ENCODE measurements at places on chromosomes 11 and 22. TPM values are rescaled to one million over a fixed set of nuclear protein-coding genes. Genes with fewer than 3 reads are reported as not detected.
A peak's percentile ranks its signal among the peaks of the same experiment; 100 is the strongest.

Gene IL10RA
- polyA plus RNA-seq: 27.1 TPM

DNA sequence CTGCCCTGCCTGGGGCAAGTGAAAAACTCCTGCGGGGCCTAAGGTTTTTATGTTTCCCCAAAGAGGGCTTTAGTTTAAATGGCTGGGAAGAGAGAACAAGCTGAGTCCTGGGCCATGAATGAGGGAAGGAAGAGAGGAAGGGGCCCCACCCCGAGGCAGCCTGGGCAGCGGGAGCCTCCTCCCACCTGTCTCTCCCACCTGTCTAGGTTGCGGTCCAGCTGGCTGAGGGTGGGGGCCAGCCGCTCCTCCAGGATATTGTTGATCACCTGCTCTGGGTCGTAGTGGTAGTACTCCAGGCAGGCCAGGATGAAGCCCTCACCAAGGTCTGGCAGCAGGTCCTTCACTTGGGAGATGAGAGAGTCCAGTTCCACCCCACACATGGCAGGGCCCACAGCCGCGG, 34.6 kb downstream of the UQCR10 start:
- DNase-seq: no peak

DNA sequence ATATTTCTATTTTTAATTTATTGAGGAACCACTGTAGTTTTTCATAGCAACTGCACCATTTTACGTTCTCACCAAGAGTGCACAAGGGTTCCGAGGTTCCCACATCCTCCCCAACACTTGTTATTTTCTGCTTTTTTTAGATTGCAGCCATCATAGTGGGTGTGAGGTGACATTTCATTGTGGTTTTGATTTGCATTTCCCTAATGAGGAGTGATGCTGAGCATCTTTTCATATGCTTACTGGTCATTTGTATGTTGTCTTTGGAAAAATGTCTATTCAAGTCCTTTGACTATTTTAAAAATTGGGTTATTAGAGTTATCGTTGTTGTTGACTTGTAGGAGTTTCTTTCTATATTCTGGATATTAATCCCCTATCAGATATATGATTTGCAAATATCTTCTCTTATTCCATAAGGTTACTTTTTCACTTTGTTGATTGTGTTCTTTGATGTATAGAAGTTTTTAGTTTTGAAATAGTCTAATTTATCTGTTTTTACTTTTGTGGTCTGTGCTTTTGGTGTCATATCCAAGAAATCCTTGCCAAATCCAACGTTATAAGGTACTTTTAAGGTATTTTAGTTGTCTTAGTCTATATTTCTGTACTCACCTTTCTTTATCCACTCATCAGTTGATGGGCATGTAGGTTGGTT, 9.0 kb downstream of the NEAT1 start:
- DNase-seq: no peak

GRCh38 chr22:44276041-44276440, 36.7 kb downstream of the SHISAL1 start:
- DNase-seq: no peak

Gene NAT10
- polyA plus RNA-seq: 7.2 TPM

GRCh38 chr11:66641834-66642233, 3.3 kb downstream of the RBM4 start:
- no peak for DNase-seq

GRCh38 chr11:45042560-45042959, 91.9 kb upstream of the TP53I11 start:
- DNase-seq: no peak

DNA sequence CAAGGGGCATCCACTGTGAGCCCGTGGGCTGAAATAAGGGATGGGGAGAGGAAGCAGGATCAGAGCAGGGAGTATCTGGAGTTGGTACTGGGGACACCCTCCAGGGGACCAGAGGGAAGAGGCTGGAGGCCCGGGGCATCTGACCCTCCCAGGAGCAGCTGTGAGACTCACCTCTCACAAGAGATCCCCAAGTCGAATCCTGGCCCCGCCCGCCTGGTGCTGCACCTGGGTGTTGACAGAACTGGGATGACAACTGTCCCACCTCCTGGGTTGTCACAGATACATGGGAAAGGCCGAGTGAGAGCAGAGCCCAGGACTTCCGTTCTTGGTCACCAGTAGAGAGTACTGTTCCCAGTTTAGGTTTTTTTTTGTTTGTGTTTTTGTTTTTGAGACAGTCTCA, 78.9 kb downstream of the CELSR1 start:
- DNase-seq: no peak

Gene RRP8
- 12.3 TPM for polyA plus RNA-seq

- peak; percentile 60 for DNase-seq
Observed at GRCh38 chr11:69656536-69657455, 15.8 kb downstream of the CCND1 start.

GRCh38 chr11:10386361-10386760, 68.7 kb upstream of the AMPD3 start:
- DNase-seq: no peak

DNA sequence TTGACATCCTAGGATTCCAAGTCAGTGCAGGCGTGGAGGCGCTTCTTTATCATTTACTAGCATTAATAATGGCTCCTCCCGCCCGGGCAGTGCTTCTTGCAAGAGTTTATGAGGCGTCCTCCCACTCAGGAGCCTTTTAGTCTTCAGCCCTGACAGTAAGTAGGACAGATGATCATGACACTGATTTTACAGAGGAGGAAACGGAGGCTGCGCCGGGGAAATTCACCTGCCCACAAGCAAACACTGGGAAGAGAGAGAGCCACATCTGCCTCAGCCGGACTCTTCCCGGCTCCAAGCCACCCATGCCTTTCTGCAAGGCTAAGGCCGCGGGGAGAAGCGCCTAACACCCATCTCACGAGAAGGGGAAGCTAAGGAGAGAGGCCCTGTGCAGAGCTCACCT, 35.9 kb downstream of the KIAA0930 start:
- DNase-seq: peak; percentile 48

- no peak for DNase-seq
Observed at GRCh38 chr11:45896422-45896984, 10.6 kb downstream of the FREY1 start.
